ENCODE measurements at places on chromosomes 5 and 9.

GRCh38 chr5:119274767-119275130 is 81.1 kb upstream of the TNFAIP8 start:
- no peak for DNase-seq

DNA sequence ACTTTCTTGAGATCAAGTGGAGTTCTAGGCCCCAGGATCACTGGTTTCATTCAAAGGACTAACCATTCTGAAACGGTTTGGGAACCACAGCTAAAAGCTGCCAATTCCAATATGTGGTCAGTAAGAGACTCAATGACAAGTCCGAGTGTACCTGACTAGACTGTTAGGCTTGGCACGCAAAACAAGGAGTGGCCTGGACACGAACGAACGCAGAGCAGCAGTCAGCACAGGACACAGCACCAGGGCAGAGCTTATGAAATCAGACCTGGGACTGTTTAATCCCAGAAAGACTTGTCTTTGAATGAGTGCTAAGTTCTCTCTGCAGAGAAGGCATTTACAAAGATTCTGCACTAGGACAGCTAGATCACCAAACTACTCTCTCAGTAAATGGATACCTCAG is 213.8 kb downstream of the GAPVD1 start:
- no peak for DNase-seq

GRCh38 chr9:70010015-70010414 is 33.6 kb upstream of the MAMDC2 start:
- no peak for DNase-seq

DNA sequence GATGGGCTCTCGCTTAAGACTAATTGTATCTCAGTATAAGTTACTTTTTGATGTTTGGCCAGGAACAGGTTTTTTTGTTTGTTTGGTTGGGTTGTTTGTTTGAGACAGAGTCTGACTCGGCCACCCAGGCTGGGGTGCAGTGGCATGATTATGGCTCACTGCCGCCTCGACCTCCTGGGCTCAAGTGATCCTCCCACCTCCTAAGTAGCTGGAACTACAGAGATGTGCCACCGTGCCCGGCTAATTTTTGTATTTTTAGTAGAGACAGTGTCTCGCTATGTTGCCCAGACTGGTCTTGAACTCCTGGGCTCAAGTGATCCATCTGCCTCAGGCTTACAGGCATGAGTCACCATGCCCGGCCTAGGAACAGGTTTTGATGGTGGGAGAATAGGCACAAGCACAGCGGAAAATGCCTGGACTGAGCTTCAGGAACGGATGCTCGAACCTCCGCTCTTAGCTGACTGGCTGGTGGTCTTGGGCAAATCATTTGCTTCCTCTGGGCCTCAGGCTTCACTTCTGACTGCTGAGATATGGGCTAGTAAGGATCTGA is 11.4 kb upstream of the SYNPO start:
- DNase-seq: peak; percentile 56

GRCh38 chr5:14141764-14142163 is 1.4 kb upstream of the TRIO start:
- no peak for DNase-seq

GRCh38 chr5:110899566-110900412 is 161.0 kb downstream of the SLC25A46 start:
- DNase-seq: no peak

- no peak for DNase-seq
Measured at GRCh38 chr5:30279237-30279636, 914.2 kb upstream of the CDH6 start.

DNA sequence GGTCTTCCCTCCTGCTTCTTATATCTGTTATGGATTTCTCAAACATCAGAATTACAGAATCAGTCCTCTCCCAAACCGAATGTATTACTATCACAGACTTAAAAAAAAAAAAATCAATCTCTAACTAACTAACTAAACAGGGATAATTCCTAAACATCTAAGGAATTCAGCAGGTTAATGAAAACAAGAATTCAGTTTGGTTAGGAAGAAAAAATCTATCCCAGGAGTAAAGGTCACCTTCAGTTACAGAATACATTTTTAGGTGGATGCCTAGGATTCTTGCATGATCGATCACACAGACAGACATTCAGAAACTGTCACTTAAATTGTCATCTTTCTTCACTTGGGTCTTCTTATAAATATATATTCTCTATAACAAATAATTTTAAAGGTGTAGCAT is 11.5 kb downstream of the PTAR1 start:
- DNase-seq: no peak

All from T47D (cell line).